ENCODE measurements at places on chromosomes 11 and 22. TPM values are rescaled to one million over a fixed set of nuclear protein-coding genes. Genes with fewer than 3 reads are reported as not detected.

DNA sequence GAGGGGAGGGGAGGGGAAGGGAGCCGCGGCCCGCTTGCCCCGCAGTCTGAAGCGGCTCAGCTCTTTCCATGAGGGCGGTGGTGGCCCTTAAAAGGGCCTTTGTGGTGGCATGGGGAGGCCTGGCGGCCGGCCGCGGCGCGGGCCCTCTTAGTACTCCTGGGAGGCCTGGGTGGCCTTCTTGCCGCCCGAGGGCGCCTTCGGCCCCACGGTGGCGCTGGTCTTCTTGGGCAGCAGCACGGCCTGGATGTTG is 6.9 kb downstream of the DPAGT1 start:
- DNase-seq = peak; percentile 90

- no peak for DNase-seq
Measured at GRCh38 chr11:126718276-126718675, 282.3 kb downstream of the KIRREL3 start.

DNA sequence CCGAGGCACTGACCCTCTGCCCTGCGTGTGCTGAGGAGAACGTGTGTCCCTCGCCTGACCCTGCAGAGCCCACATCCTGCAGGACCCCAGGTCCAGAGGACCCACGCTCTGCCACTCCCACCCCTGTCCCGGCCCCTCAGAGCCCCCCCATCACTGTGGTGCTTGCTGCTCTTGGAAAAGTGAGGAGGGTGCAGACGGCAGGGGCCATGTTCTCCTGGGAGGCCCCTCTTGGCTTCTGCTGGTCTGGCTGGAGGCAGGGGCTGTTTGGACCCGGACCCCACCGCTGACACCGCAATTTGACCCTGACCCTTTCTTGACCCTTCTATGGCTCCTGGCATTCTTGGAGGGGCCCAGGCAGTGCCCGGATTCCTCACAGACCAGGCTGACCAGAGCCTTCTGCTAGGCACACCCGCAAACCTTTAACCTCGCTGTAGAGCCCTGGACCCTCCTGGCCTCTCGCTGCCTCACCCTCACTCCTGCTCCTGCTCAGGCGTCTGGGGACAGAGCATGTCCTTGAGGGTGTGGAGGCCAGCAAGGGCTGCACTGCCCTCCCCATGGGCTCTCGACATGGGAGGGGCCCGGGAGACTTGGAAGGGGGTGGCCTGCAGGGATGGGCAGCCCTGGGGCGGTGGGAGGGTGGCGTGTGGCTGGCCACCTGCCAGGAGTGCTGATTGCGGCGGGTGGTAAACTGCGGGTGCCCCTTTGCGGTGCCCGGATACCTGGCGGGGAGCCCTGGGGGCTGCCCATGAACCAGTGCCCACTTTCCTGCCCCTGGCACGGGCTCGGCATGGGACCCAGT is 37.0 kb upstream of the MUC5AC start:
- DNase-seq = no peak

- DNase-seq = no peak
Measured at GRCh38 chr11:125275905-125276618, 111.5 kb downstream of the PKNOX2 start.

- DNase-seq = no peak
Measured at GRCh38 chr11:128614026-128614425, 26.7 kb upstream of the ETS1 start.

DNA sequence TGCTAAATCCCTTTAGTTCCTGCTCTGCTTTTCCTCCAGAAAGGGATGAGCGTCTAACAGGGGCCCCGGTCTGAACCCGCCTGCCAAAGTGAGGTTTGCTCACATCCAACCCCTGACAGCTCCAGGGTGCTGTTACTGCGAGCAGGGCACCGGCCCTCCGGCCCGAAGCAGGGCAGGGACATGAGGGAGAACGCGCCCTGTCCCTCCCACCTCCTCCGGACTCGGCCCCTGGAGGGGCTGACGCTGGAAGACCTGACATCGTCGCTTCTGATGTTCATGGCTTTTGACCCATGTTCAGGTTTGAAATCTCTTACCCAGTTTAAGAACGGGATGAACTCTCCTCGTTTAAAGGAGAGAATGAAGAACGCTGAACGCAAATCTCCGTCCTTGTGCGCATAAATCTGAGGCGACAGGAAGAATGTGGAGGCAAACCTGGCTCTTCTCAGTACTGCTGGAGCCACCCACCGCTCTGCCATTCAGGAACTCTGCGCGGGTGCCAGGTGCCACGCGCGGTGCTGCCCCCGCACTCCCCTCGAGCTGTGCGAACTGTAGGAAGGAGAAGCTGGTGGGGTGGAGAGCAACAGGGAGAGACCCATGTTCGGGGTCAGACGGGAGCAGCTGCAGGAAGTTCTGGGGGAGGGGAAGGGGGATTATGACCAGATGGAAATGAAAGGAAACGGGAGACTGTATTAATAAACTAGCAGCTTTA is 826 bp upstream of the EEF1G start:
- peak; percentile 31 for DNase-seq

DNA sequence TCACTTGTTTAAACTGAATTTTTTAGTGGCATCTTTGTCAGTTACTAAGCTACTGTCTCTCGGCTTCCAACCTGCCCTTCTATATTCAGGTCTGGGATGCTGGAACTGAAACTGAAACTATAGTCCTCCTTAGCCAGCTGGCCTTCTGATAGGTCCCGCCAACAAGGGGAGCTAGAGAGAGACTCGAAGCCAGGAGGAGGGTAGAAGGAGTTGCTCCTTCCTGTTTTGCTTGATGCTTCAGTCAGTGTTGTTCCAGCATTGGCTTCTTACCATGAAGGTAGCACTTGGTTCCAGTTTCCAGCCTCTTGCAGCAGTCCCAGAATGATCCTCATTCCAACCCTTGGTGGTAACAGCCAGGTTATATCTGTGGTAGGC is 32.9 kb upstream of the HORMAD2 start:
- no peak for DNase-seq

GRCh38 chr11:124823512-124824376 is 23.5 kb upstream of the MSANTD2 start:
- DNase-seq = no peak

GRCh38 chr22:20566420-20567260 is 59.2 kb downstream of the MED15 start:
- no peak for DNase-seq

DNA sequence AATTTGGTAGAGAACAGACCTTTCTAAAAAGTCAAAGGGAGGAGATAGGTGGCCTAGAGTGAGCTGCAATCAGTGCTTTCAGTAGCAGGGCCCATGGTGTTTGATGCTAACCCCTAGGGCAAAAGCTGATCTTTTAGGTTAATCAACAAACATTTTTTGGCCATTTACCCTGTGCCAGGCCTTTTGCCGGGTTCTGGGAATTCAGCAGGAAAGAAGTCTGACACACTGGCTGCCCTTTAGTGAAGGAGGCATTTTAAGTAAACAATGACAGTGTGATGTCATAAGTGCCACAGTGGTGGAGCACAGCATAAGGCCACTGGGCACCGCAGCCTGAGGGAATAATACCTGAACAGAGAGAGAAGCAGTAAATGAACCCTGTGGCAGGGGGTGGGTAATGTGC is 29.0 kb downstream of the C22orf31 start:
- DNase-seq = no peak

GRCh38 chr11:44067266-44067665 is 1.2 kb downstream of the ACCS start:
- no peak for DNase-seq

GRCh38 chr11:34632105-34632791 is 11.4 kb downstream of the EHF start:
- DNase-seq = peak; percentile 39

- no peak for DNase-seq
Measured at GRCh38 chr22:19002684-19003038, 66.6 kb upstream of the PRODH start.

DNA sequence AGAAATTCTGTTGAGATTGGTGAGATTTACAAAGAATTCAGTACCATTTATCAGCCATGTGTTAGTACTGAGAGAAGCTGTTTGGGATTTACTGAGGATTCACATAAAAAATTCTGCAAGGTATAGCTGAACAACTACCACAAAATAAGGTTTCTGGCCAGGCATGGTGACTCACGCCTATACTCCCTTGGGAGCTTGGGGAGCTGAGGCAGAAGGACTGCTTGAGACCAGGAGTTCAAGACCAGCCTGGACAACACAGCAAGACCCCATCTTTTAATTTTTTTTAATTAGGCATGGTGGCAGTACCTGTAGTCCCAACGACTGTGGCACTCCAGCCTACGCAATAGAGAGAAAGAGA is 86.7 kb downstream of the SIK3 start:
- no peak for DNase-seq

DNA sequence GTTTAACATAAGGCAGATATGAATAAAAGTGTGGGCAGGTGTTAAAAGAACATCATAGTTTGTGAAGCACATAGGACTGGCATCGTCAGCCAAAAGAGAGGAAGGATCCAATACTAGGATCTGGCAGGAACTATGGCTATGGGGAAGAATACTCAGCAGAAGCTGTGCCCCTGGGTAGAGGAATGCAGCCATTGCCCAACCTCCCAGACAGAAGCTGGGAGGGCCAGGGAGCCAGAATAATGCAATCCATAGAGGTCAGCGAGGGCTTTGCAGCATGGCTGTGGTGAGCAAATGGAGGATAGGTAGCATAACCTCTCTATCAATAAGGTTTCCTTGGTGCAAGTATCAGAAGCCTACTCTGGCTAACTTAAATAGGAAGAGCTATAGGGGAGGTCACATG is 11.7 kb upstream of the CSTF3 start:
- DNase-seq = peak; percentile 13

The CRYBB3 gene
- total RNA-seq = 0.19 TPM

The KDM4E gene
- not detected for total RNA-seq

The NRIP3 gene
- 42.7 TPM for total RNA-seq

The KCNQ1 gene
- 0.99 TPM for total RNA-seq
